ENCODE measurements at places on chromosomes 16 and 17.

- no peak for DNase-seq
Measured at GRCh38 chr17:81143717-81144422, 21.4 kb upstream of the PVALEF start.

GRCh38 chr16:84778720-84779119, 41.1 kb upstream of the CRISPLD2 start:
- no peak for DNase-seq

GRCh38 chr17:14886200-14886739, 378.9 kb downstream of the PMP22 start:
- no peak for DNase-seq

DNA sequence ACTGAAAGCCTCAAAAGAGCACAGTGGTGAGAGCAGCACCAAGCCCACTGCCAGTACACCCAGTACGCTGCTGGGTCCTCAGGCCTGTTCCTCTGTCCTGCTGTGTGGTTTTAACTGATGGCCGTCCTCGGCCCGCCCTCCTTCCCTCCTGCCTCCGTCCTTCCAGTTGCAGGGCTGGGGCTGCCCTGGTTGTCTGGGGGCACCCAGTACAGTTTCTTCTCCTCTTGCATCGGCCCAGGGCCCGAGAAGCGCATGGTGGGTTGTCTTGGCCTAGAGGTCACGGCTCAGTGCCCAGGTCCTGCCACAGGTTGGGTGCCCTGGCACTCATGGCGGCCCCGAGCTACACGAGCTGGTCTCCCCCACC, 70.8 kb upstream of the KCTD5 start:
- no peak for DNase-seq

GRCh38 chr17:30234964-30235363, 533 bp downstream of the SLC6A4 start:
- DNase-seq = no peak

- DNase-seq = no peak
Measured at GRCh38 chr17:6668727-6669425, 17.3 kb downstream of the C17orf100 start.

GRCh38 chr17:19275457-19276127, 38.4 kb downstream of the EPN2 start:
- DNase-seq = no peak

GRCh38 chr16:17346621-17347569, 123.9 kb downstream of the XYLT1 start:
- no peak for DNase-seq

DNA sequence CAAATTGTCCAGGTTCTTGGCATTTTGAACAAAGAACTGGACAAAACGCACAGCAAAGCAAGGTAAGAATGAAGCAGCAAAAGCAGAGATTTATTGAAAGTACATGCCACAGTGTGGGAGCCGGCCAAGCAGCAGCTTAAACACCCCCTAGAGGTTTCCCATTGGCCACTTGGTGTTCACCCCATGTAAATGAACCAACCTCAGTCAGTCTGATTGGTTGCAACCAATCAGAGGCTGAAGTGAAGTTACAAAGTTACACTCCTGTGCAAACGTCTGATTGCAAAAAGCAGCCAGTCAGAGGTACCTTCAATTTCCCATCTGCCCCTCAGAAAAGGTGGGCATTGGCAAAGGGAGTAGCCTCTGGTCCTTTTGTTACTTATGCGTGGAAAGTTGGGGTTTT, 8.8 kb upstream of the ZNF263 start:
- no peak for DNase-seq

DNA sequence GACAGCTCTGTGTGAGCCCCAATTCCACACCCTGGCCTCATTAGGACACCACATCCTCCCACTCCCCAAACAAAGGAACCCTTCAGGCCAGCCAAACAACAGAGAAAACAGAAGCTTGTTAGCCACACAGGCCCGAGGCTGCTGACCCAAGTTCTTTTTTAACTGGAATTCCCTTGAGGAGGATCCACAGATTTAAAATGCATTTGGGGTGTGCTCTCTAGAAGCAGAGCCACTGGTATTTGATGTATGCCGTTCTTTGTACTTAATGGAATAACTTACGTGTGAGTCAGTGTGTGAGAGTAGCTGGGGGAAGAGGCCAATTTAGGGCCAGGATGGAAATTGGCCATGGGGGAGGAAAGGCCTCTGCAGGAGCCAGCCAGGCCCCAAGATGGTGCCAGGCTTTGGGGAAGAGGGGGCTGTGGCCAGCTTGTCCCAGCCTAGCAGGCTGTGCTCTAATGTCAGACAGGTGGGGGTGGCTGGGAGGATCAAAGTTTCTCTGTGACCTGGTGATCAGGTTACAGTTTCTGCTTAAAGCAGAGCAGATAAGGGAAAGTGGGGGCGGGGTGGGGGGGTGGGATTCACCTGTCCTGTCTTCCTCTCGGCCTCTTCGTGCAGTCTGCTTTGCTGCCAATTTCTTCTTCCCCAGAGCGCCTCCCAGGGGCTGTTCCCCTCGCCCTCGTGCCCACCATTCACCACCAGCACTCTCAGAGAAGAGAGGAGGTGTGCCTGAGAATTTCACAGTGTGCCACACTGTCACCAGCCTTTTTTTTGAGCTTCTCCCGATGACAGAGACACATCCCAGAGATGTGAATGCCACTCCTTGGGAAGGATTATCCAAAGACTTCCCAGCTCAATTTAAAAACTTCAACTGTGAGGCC, 50.8 kb downstream of the TOM1L2 start:
- no peak for DNase-seq

DNA sequence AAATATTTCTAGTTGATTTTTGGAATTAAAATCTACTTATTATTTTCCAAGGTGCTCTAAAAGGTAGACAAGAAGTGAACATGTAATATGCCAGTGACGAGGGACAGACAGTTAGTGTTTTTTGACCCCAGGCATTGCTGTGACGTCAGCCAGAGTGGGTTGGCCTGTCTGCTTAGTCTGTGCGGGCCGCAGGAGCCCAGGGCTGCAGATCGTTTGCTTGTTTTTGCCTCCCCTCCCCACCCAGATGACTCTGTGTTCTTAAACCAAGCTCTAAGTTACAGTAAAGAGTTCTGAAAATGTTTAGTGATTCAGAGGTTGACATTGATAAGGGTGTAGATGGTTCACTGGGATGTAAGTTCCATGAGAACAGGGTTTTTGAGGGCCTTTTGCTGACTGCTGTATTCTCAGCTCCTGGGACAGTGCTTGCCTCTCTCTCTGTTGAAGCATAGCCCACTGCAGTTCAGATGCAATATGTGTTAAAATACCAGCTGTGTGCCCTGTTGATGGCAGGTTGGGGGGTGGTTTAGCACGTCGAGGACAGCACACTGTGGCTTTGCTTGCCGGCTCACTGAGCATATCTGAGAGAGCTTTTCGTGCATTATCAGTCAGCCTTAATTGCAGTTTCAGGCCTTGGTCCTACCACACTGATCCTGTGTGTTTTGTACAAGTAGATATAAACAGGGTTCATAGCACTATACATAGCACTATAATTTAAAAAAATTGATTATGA, 64.8 kb downstream of the SEC14L1 start:
- no peak for DNase-seq

DNA sequence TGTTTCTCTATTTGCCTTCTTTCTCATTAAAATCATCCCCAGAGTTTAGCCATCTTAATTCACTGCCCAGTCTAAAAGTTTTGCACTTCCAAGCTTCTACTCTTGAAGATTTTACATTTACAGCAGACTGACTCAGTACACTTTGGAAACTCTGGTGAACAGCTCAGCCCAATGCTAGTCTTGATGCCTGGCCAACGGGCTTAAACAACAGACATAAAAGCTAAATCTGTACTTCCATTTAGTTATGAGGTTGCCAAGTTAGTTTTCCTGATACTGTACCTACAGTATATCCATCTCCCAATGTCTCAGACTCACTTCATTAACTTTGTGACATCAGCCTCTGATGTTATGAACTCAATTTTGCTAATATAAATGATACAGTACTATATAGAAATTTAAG, 891.8 kb upstream of the SOX9 start:
- DNase-seq = no peak

DNA sequence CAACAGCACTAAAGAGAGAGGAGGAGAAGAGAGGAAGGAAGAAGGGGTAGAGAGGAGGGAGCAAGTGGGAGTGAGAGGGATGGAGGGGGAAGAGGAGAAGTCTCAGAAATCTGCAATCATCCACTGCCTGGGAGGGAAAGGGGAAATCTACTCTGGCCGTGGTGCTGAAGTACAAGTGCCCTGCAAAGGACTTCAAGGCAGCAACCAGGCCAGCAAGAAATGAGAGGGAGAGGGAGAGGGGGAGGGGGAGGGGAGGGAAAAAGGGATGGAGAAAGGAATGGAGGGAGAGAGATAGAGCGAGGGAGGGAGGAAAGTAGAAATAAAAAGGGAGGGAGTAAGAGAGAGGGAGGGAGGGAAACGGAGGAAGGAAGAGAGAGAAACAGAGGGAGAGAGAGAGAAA, 130.8 kb upstream of the EEF2KMT start:
- no peak for DNase-seq

DNA sequence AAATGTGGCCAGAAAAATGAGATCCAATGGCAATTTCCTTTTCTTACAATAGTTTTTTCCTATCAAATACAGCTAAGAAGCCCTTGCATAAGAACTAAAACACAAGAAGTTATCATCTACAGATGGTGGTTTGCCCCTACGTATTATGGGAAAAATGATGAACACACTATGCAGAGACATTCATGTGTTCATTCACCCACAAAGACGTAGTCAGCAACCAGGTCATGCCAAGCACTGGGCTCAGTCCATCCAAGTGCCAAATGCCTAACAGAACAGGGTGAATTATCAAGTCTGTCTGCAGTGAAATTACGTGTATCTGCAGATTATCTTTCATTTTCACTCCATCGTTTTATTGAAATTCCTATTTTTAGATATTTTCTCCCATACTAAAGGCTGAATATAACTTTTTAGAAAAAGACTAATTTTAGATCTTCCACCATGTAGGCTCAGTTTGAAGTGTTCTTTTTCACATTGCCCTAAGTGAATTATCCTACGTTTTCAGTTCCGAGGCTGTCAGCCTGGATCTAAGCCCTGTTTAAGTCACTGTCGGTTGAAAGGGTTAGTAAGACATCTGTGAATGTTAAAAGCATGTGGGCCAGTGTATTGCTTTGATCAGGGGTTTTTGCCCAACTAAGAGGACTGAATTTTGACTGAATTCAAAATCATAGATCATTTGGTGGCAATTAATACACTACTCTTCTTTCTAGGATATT, 78.1 kb upstream of the DHX40 start:
- no peak for DNase-seq

DNA sequence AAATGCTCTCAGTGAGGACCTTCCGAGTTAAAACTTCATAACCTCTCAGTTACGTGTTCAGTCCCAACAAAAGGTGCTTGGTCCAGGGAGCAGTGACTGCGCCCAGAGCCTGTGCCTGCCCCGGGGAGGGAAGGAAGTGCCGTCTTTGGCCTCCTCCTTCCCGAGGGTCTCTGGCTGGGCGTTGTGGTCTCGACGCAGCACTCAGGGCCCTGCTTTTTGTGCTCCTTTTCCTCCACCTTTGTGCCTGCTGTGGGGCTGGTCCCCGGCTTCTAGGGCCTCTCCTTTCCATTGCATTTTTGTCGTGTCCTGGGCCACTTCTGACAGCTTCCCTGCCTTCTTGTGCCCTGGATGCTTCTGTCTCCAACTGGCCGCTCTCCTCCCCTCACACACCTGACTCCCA, 29.1 kb downstream of the CRAMP1 start:
- DNase-seq = no peak

DNA sequence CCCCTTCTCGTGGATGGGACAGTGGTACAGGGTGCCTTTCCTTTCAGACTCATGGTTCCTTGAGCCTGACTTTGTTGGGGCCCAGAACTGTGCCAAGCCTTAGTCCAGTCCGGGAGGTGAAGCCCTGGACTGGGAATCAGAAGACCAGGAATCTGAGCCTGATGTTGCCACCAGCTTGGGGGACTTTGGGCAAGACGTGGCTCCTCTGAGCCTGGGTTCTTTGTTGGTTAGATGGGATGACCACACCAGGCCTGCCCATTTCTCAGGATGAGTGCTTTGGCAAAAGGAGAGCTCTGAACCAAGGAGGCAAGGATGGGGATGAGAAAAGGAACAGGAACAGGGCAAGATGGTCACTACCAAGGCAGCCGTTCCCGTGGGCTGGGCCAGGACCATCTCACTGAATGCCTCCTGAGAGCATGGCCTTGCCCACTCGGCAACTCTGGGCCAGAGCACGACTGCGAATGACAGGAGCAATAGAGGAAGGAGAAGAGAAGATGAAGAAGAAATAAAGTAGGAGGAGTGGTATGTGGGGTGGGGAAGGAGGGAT, 32.5 kb downstream of the PITPNM3 start:
- no peak for DNase-seq

- no peak for DNase-seq
Measured at GRCh38 chr16:1430759-1431496, at the start of gene PERCC1. TSS of gene PERCC1 (plus strand) at chr16:1431078. CDS start at chr16:1432594, 1,516 bp downstream.

GRCh38 chr17:64686705-64687104, 24.6 kb upstream of the SMURF2 start:
- DNase-seq = no peak

DNA sequence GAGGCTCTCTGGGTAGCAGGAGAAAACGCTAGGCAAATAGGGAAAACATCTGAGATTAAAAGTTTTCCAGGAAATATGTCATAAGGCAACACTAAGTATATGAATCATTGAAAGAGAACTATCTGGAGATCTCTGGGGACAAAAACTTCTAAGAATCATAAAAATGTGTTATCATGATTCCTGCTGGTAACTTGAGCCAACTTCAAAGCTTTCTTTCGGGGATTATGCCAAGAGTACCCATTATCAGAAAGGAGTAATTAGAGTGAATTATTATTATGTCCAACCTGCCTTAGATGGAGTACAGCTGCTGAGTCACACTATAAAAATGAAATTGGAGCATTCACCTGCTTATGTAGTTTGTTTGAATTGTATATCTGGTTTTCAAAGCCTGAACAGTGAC, 488.5 kb upstream of the SOX9 start:
- no peak for DNase-seq

GRCh38 chr17:80126449-80126715, 20.5 kb downstream of the EIF4A3 start:
- no peak for DNase-seq

GRCh38 chr17:3475812-3476610, at the start of gene ASPA:
TSS of gene ASPA (plus strand) at chr17:3475997. CDS start at chr17:3476160, 163 bp downstream.
- DNase-seq = no peak

DNA sequence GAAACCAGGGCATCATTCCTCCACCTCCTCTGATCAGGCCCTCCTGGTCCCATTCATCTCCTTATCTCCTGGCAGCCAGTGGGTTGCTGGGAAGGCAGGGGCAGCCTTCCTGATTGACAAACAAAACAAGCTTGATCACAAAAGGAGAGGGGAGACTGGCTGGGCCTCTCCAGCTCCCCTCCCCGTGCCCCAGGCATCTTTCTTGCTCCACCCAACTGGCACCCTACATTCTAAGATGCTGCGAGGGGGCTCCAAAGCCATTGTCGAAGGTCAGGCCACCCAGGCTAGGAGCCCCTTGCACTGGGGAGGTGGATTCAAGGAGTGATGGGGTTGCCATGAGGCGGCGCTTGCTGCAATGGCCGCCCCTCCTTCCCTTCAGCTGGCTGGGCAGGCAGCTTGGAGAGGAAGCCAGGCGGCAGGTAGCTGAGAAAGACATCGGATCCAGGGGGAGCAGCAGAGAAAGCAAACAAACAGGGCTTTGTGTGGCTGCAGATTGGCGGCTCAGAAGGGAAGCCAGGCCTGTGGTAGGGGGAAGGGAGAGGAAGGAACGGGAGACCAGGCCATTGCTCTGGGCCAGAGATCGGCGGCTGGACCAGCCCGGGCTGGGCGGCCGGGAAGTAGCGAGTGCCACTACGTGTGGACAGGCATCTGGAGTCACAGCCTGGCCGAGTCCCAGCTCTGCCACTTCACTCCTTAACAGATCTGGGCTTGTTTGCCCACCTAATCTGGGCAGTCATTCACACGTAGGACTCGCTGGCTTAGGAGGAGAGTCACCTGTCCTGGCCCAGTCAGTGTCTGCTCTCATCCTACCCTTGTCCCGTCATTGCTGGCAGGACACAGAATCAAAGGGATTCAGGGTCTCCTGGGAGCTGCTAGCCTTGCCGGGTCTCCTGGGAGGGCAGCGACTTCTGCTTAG, 12.3 kb downstream of the RAI1 start:
- no peak for DNase-seq

Measured in stimulated activated CD8-positive, alpha-beta memory T cell treated with anti-CD3 and anti-CD28 coated beads, Interleukin-4, amount 100 ng/mL, for 4 hours (primary cell).